ENCODE measurements at places on chromosomes 2 and 18.

GRCh38 chr2:104856086-104856972 lies 2.4 kb downstream of the POU3F3 start:
- peak; percentile 61 for DNase-seq

GRCh38 chr2:169670215-169670651 lies 24.0 kb downstream of the CFAP210 start:
- DNase-seq, result no peak

GRCh38 chr2:181066333-181066732 lies 85.9 kb downstream of the UBE2E3 start:
- DNase-seq, result no peak

DNA sequence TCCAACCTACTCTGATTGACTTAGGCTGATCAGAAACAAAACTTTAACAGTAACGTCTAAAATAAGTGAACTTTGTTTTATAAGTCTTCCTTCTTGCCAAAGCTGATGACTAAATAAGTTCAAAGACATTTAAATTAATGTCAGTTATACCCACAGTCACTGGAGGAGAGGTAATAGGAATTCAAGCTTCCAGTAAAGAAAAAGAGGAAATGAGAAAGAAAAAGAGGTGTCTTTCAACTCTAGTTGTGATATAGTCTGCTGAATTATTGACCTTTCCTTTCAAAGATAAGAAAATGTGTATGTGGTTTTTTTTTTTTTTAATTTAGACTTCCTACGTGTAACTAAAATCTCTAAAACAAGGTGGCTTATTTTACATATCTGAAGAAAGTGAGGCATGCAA lies 191.5 kb downstream of the SLC8A1 start:
- no peak for DNase-seq

DNA sequence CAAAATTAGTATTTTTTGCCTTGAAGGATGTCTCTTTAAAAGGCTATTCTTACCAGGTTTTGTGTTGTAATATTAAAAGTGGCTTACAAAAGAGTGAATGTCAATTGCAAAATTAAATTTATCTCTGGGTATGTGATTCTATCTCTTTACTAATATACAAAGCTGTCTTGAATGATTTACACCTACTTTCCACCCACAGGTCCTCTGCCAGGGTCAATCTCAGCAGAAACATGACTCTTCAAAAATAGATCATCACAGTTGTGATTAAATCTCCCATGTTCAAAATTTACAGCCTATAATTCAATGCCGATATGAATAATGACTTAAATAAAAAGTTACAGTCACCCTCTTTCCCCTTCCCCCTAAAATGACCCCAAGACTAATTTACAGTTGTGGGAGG lies 78.8 kb downstream of the SLC8A1 start:
- DNase-seq, result no peak

GRCh38 chr2:231780123-231780908 lies 766 bp downstream of the PDE6D start:
- peak; percentile 71 for DNase-seq

DNA sequence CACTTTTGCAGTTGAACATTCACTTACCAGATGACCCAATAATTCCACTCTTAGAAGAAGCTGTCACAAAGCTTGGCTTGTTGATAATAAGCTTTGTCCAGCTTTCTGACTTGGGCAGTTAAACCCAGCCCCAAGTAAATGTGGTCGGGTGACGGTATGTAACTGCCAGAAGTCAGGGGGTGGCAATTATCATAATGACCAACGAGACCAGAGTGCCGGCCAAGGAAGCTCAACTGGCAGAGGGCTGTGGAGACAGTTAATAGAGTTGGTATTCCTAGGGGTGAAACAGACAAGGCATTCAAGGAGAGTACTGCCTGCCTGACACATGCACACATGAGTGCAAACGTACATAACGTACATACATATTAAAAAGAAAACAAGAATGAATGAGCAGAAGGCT lies 116.7 kb downstream of the EIPR1 start:
- no peak for DNase-seq

GRCh38 chr2:171157109-171157500 lies 3.6 kb downstream of the TLK1 start:
- no peak for DNase-seq

DNA sequence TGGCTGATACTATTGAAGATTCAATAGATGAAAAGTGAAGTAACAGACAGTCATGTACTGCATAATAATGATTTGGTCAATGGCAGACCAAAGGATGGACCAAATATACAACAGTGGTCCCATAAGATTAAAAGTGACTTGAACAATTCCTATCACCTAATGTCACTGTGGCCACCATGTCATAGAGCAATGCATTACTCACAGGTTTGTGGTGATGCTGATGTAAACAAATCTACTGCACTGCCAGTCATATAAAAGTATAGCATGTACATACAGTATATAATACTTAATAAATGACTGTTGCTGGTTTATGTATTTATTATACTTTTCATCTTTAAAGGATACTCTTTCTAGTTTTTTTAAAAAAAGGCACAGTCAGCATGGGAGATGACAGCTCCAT lies 99.9 kb downstream of the USP34 start:
- DNase-seq, result no peak

- no peak for DNase-seq
These were observed 27.6 kb downstream of the TMEM185B start for GRCh38 chr2:120195553-120195952.

DNA sequence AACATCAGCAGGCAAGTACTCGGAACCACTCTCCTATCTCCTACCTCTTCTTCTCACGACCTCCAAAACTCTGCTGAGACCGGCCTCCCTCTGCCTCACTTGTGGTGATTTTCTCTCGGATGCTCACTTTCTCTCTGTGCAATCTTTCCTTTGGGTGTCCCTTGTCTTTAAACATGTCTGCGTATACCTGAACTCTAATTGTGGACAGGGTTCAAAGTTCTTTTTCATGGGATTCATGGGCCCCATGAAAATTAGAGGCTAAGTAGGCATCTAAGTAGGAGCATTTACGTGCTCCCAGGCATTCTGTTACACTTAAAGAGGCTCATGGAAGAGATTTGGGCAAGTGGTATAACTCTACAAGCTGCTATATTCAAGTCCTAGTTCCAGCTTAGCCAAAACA lies 2.1 kb upstream of the PPP1CB start:
- DNase-seq, result no peak

DNA sequence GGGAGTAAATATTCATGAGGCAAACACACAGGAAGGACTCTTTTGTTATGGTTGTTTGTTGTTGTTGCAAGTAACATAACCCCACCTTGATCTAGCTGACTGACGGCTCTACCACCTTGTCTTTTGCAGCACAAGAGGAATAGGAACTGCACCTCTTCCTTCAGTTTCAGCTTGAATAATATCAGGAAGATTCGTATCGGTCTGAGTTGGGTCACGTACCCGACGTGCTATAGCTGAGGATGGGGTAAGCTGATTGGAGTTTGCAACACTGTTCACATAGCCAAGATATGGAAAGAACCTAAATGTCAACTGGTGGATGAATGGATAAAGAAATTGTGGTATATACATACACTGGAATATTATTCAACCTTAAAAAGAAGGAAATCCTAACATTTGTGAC lies 14.5 kb upstream of the IL1RN start:
- DNase-seq, result no peak

- no peak for DNase-seq
These were observed 40.2 kb downstream of the MAP4K4 start for GRCh38 chr2:101737478-101738255.

GRCh38 chr2:168858146-168858545 lies 32.1 kb downstream of the SPC25 start:
- no peak for DNase-seq

DNA sequence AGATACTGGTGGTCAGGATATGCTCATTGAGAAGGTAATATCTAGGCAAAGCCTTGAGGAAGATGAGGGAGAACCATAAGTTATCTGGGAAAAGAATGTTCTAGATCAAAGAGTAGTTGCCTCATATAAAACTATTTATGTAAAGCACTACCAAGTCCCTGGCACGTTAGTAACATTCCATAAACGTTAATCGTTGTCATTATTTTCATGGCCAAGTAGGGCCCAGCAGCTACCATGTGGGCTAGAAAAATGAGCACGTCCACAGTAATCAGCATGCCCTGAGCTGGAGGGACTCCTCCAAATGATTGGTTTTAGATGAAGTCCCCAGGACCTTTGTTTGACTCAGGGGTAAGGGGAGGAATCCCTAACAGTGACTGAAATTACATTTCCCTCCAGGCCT lies 32.7 kb upstream of the AFTPH start:
- DNase-seq, result no peak

DNA sequence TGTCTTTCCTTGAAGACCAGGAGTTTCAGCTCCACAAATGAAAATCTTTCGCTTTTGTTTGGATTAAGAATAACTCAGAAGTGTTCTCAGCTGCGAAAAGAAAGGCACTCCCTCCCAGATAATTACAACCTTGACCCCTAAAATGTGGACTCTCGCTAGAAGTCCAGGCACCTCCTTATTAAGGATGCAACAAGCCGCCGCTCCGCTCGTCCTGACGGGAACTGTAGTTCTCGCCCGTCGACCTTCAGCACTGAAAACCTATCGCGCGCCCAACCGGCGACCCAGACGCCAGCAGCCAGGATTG lies 559 bp downstream of the IMMT start:
- no peak for DNase-seq

DNA sequence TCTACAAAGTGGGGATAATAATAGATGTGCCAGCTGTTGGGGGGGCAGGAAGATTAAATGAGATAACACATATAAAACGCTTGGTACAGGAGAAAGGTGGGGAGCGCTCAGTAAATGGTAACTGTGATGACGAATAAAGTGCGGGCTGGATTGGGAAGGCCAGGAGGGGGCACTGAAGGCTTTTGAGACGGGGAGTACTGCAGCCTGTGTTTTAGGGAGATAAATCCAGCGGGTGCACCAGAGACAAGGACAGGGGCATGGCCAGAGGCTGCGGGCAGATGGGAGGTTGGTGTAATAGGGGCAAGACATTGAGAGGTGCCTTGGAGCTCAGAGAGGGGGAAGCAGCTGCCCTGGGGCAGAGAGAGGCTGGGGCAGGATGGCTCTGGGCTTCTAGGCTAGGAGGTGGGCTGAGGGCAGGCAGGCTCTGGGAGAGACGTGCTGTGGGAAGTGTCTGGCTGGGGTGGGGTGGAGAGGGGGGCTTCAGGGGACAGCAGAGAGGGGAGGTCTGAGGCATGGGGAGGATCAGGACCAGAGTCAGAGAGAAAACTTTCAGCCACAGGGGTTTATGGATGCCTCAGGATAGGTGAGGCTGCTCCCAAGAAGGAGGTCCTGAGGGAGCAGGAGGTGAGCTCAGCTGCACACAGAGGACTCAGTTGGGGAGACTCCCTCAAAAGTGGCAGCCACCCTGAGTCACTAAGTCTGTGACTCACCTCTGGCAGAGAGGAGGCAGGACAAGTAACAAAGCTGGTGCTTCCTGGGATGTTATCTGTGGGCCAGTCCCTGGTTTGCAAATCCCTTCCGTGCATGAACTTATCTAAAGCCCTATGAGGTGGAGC lies 18.8 kb downstream of the TEX44 start:
- peak; percentile 62 for DNase-seq

DNA sequence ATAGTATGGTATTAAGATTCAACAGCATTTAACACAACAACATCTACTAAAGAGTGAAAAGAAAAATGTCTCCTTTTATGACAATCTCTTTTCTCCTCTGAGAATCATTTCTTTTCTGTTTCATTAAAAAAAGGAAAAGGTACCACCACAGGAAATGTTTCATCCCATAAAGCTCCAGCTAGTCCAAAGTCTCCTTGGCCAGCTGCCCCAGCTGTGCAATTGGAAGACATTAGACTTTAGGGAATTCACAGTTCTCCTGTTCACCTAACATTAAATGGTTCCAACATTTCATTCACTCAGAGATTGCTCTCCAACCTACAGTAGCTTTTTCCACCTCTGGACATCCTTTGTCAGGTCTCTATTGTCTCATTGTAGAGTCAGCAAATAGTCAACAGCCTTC lies 78.7 kb upstream of the YPEL5 start:
- no peak for DNase-seq

DNA sequence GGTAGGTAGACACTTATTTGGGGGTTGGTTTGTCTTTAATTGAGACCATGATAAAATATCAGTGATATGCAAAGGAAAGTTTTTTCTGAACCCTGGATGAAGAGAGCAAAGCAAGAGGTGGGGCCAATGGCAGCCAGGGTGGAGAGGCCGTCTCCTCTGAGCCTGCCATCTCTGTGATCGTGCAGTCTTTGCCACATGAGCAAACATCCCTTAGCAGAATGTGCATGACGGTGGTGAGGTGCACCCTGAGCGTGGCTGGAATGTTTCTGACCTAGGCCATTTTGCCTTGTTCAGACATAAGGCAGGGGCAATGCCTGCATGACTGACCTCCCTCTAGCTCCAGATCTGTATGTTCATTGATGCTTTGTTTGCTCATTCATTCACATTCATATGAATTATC lies 6.0 kb downstream of the NCK2 start:
- no peak for DNase-seq
